NCI-H69 (cell line): ENCODE measurements at places on chromosomes 12 and 14.

GRCh38 chr14:61063461-61063860 is 82.4 kb downstream of the SLC38A6 start:
- no peak for DNase-seq

DNA sequence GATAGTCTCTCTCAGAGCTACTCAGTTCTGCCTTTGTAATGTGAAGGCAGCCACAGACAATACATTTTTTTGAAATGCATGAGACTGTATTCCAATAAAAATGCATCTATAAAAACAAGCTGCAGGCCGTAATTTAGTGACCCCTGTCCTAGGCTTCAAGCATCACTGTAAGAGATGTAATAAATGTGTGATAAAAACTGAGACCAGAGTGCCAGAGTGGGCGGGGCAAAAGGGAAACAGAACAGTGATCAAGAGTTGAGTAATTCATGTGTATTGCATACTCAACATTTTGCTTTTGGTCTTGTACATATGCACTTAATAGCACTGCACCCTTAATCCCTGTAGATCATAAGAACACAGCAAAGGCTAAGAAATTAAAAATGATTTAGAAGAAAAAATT is 743.5 kb downstream of the DIO2 start:
- peak; percentile 32 for DNase-seq

DNA sequence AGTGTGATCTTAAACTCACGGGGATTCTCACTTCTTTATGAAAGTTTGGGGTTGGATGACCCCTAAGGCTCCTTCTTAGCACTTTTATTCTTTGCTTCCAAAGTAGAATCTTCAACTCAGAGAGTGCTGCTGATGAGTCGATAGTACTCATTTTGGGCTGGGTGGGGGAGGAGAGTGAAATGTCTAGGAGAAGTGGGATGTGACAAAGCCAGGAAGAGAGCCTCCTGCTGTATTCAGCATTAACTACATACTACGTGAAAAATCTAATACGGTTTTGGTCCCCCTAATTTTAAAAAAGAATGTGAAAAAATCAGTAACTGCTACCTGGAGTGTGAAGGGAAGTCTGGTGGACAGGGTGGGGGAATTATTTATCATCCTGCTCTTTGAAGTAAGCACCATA is 148.3 kb downstream of the SAMD4A start:
- DNase-seq, result no peak

DNA sequence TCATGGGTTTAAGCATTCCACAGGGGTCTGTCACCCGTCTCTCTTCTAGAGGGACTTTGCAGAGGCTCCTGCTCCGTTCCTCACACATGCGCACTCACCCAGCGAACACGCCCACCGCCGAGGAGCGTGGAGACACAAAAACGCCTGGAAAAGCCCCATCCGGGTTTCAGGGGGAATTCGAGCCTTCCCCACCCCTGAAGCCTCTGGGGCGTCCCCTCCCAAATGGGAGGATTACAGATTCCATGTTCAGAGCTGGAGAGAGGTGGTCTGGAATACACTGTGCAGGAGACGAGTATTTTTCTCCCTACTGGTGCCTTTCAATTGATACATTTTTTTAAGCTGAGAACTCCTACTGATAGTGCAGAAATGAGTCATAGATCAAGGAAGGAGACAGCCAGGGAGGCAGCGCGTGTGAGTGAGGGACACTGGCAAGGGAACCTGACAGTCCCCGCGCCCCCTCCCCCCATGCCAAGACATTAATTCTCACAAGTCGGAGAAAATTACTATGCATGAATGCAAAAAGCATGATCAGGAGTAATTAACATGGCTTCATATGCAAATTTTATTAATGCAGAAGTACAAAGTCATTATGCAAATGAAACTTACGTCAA is 36.9 kb downstream of the BCL11B start:
- no peak for DNase-seq

GRCh38 chr12:28237423-28237822 is 47.2 kb downstream of the CCDC91 start:
- DNase-seq, result no peak

DNA sequence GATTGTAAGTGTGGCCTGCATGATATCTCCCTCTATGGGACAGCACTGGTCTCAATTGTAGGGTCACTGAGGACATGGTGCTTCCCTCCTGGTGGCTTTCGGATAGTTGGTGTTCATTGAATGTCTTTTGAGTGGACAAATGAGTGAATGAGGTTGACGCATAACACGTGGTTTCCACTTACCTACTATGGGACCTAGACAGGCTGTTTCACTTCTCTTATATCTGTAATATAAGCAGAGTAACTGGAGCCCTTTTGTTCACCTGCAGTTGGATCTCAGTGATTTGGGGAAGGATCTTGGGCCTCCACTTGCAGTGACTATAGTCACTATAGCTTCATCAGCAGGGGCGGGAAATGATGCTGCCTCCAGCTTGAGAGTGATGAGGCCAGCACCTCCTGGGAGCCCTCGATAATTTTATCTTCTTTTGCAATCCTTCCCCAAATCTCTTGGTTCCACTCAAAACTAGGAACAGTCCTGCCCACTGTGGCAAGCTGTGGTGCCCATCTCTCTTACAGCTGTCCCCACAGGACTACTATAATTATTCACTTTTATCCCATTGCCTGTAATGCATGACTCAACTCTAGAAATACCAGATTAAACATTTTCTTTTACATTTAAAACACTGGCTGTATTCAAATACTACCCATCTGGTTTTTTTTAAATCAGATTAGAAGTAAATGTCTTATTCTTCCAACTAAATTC is 242.9 kb downstream of the CHST11 start:
- no peak for DNase-seq

- DNase-seq, result peak; percentile 69
These were observed 396 bp downstream of the FERMT2 start for GRCh38 chr14:52950410-52950897.

DNA sequence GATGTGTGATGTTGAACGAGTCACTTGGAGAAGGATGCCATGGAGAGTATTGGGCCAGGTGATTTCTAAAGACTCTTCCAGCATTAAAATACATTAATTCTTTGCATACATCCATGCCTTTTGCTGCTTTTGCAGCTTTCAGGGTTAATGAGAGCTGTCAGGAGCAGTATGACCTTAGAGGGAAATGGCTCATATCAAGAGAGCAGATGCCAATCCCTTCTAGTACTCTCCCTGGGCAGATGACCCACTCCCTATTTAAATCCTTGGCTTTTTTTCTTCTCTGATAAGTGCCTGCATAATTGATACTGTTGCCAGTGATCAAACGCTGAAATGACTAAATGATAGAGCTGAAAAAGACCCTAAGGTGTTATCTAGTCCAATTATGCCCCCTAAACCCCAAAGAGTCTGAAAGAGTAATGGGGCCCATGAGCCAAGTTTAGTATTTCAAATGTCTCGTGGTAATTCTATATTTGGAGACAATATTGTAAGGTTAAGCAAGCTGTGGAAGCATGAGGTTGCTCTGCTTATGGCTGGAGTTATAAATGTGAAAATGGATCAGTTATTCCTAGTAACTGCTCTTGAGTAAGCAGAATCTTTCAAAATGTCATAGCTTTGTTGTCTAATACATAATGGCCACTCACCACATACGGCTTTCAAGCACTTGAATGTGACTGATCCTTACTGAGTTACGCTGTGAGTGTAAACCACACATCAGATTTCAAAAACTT is 137.3 kb downstream of the ETV6 start:
- DNase-seq, result no peak

DNA sequence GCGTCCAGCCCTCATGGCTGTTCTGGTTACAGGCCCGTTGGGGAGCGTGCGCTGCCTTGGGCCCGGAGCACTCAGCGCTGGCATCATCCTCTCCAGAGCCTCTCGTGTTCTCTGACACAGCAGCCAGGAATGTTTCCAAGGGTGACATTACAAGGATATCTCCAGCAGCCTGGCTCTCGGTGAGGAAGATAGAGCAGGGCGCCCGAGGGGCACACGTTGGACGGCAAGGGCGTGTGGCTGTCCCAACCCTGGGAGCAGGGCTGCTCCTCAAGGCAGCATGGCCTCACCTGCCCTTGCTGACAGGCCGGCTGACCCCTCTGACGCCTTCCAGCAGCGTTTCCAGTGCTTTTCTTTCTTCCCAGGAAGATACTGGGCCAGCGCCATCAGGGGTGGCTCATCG is 14.4 kb downstream of the LRCOL1 start:
- no peak for DNase-seq

GRCh38 chr12:64729909-64730587 is 29.2 kb downstream of the GNS start:
- DNase-seq, result peak; percentile 39

DNA sequence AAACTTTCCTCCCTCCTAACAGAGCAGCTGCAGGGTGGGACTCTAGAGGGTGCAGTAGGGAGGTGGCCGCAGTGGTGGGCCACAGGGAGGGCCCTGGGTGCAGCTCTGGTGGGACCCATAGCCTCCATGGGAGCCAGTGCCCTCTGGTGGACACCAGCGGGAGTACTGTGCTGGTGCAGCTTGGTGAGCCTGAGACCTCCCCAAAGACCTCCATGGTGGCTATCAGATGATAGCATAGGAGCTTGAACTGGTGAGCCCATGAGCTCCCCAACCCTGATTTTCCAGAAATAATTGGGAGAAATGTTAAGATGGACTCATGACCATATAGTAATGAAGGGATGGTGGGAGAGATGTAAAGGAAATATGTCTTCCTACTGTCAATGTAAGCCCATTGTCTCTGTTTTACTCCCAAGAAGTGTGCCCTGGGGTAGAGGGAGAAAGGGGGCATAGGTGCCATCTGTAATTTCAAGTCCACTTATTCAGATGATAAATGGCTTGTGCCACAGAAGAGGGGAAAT is 98.7 kb downstream of the GAS2L3 start:
- peak; percentile 68 for DNase-seq

- peak; percentile 51 for DNase-seq
These were observed 228.0 kb upstream of the ATP2B1 start for GRCh38 chr12:89936631-89937030.

GRCh38 chr14:93727039-93727740 is 61.1 kb downstream of the PRIMA1 start:
- DNase-seq, result no peak

DNA sequence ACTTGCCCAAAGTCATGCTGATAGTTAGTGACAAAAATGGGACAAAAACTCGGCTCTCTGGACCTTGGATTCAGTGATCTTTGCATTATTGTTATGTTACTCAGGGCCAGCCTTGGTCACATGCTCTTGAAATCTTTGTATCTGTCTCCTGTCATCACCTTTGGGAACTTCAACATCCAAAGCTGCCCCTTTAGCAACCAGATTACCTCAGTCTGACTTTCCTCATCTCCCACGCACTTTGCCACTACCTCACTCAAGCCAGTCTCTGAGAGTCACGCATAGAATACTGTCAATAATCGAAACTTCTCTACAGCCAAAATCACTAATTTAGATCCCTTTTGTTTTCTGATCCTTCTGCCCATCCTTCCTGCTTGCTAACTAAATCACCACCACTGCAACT is 90.8 kb upstream of the DAAM1 start:
- DNase-seq, result no peak

- peak; percentile 24 for DNase-seq
These were observed 4.7 kb upstream of the CISTR start for GRCh38 chr12:53756300-53757100.
